ENCODE measurements at places on chromosomes 16 and 17.

DNA sequence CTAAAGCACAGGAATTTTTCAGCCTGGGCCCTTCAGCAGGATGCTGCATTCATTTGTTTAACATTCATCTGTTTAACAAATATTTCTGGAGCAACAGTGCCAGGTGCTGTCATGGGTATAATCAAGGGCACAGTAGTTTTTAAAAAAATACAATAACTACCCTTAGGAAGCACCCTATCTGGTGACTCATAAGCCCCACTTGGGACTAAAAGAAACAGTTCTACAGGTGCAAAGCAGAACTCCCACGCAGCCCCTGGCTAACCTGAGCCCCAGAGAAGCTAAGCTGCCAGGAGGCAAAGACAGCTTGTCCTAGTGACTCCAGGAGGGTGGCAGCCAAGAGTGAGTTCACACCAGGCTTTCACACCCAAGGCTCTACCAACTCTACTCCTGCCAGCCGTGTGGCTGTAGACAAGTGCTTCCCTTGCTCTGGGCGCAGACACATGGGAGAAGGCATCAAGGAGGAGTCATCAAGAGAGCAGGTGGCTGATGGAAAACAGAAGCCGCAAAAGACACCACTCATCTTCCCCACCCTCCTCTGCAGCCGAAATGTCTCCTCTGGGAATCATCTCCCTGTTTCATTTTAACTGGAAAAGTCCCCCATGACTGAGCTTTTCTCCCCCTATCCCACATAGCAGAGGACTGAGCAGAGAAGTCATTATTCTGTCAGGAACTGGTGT lies 14.4 kb downstream of the CUEDC1 start:
- DNase-seq = no peak

- DNase-seq = no peak
Measured at GRCh38 chr17:67035131-67036083, 8.9 kb upstream of the CACNG1 start.

DNA sequence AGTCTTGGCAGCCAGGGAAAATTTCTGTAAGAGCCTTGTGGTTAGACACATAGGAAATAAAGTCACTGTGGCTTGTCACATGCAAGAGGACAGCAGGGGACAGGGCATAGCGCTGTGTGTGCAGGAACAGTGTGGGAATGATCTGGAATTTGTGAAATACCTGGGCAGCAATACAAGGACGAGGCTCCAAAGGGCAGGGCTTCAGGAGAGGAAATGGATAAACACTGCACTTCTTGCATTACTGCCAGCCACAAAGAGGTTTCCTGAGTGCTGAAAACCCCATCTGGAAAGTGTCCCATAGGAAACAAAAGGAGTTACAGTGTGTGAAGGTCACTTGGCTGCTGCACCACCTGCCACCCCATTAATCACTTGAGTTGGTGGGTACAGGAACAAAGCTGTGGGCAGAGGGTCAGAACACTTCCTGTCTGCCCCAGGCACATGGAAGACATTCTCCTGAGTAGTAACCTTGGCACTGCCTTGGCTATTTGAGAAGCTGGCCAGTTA lies 12.1 kb upstream of the HP start:
- DNase-seq = no peak

DNA sequence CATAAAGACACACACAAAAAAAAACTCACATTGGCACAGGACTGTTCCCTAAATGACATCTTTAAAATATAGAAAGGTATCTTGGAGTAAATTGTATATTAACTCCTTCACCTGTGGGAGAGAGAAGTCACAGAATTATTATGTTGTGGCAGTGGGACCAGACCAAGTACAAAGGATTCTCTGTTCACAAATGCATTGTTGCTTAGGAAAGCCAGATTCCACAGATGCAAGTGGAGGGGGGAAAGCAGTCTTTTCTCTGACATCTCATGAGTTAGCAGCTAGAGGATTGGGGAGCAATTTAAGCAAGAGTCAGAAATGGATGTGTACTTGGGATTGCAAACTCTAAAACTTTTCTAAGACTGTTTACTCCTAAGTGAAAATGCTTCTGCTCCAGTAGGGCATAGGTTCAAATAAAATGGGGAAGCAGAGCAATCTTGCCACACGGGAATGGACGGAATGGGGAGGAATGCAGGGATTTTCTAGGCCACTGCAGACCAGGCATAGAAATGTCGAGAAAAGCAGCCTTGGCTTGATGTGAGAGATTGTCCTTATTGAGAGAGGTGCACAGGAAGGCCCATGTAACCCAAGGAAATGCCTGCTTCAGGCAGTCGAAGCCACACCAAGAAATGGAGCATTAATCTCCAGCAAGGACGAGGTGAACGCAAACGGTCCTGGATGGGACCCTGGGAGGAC lies 4.1 kb upstream of the PMP22 start:
- DNase-seq = no peak

DNA sequence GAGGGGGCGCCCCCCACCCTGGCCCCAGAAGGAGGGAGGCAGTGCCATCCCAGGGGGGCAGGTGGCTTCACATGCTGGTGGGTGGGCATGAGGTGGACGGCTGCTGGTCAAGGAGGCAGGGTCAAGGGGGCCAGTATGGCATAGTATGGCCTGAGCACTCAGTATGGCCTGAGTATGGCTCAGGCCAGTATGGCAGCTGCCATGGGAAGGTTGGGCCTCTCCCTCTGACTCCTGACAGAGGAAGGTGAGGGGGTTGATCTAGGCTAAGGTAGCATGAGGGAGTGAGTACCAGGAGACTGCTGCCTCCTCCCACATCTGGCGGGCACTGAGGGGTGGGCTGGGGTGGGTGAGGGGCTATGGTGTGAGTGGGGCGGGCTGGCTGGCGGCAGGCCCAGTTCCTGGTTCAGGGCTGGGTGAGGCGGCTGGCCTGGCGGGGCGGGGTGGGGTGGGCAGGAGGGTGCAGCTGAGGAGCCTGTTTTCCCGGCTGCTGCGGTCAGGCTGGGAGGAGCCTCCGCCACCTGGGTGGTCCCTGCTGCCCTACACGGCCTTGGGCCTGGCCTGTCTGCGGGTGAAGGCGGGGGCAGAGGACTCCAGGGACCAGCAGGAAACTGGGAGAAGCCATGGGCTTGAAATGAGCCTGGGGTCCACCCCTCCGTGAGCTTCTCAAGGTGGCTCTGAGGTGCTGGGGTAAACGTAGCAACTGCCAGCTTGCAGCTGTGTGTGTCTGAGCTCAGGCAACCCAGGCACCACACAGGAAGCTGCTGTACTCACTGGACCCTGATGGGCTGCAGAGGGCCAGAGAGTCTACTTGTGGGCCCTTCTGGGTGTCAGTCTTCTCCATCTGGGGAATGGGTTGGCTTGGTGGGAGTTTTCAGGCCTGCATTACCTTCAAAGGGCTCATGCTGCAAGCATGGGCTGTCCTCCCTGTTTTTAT lies 57.0 kb downstream of the RAI1 start:
- no peak for DNase-seq

GRCh38 chr17:20116683-20117309 lies 107.6 kb downstream of the SPECC1 start:
- no peak for DNase-seq

DNA sequence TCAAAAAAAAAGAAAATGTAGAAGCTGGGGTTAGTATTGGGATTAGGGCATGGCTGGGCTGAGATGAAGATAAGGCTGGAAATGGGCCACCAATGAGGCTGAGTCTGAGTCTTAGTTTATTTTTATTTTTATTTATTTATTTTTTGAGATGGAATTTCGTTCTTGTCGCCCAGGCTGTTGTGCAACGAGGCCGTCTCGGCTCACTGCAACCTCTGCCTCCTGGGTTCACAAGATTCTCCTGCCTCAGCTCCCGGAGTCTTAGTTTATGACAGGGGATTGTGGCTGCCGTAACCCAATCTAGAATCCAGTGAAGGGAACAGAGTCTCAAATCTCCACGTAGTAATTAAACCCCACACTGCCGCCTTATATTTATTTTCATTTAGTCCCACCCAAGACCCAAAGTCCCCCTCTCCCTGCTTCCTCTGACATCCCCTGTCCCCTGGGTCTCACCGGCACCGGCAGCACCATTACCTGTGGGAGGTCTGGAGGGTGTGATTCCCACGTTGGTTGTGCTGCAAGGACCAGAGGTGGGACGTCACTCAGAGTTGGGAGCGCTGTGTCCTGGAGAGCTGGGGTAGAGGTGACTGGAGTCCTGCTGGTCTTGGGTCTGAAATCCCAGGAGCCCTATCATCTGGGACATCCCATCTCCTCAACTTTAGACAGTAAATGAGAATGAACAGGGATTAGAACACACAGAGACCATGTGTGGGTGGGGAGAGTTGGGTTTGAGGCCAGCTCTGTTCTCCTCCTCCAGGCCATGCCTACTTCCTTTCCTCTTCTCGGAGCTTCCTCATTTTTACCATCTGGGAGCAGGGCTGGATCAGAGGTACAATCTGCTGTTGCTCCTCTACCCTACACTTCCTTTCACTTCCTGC lies at the start of gene CLEC10A:
TSS of gene CLEC10A (minus strand) at position 671 of the 875 bp plus-strand sequence. CDS start 1,439 bp downstream, outside the sequence.
- no peak for DNase-seq

GRCh38 chr17:78979780-78980623 lies at the start of gene LGALS3BP:
Gene LGALS3BP (minus strand): TSS chr17:78979923. CDS start chr17:78977191, 2,732 bp downstream.
- DNase-seq = peak; percentile 40

DNA sequence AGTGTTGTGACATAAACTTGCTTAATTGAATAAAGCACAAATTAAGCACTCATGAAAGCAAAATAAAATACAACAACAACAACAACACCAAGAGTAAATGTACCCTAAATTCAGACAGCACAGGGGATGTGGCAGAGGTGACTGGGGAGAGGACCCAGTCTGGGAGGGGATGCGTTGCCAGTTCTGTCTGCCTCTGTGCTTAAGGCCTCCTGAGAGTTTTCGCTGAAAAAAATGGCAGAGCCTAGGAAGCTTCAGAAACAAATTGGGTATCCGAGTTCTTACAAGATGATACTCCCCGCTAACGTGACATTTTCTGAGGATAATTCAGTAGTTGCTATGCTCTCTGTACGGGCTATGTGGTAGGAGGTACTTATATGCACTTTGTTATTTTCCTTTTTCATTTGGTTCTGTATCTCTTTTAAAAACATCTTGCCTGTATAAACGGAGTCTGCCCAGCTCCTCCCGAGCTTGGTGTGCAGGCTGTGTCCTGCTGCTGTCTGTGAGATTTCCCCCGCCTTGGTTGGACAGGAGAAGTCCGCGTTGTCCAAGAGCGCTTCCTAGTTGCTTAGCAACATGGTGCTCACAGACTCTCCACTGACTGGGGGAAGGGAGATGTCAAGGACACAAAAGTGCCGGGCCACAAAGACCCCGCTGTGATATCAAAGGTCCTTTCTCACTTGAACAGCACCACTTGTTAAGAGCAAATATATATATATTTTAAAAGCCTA lies 134.2 kb upstream of the CPHXL start:
- no peak for DNase-seq
